Left renal pelvis (tissue), 4 donors: ENCODE measurements at places on chromosomes 11 and 22. TPM values are rescaled to one million over a fixed set of nuclear protein-coding genes. Genes with fewer than 3 reads are reported as not detected.

DNA sequence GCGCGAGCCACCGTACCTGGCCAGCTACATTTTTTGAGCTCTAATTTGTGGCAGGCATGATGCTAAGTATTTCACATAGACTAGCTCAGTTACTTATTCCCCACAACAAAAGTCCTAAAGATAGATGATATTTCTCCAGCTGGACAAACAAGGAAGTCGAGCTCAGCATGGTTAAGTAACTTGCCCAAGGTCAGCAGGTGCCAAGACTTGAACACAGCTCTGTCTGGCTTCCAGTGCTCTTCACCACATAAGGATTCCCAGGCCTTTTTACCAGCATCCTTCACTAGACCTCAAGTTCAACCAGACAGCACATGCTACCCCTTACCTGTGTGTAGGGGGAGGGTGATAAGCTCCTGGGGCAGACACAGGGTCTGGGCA, 177.3 kb upstream of the NCAM1 start:
- no peak for DNase-seq

- no peak for DNase-seq
These were observed 63.7 kb downstream of the COPB1 start for GRCh38 chr11:14435717-14436512.

The ARVCF gene
- 17.5 TPM for polyA plus RNA-seq

GRCh38 chr22:49124608-49125007, 703.1 kb downstream of the BRD1 start:
- DNase-seq, result no peak

The CENATAC gene
- polyA plus RNA-seq, result 16.8 TPM

DNA sequence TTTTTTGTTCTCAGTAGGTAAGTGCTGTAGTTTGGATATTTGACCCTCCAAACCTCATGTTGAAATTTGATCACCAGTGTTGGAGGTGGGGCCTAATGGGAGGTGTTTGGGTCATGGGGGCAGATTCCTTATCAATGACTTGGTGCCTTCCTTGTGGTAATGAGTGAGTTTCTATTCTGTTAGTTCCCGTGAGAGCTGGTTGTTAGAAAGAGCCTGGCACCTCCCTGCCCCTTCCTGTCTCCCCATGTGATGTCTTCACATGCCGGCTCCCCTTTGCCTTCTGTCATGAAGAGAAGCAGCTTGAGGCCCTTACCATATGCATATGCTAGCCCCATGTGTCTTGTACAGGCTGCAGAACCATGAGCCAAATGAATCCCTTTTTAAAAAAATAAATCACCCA, 138.3 kb downstream of the TMEM135 start:
- no peak for DNase-seq

The NARS2 gene
- polyA plus RNA-seq, result 56.7 TPM

- DNase-seq, result no peak
These were observed 7.2 kb downstream of the MICAL2 start for GRCh38 chr11:12117611-12118010.

GRCh38 chr11:73380331-73380730, 4.1 kb downstream of the RELT start:
- DNase-seq, result no peak

The SCUBE1 gene
- 7.7 TPM for polyA plus RNA-seq

GRCh38 chr11:128298271-128298670, 289.1 kb downstream of the ETS1 start:
- no peak for DNase-seq

DNA sequence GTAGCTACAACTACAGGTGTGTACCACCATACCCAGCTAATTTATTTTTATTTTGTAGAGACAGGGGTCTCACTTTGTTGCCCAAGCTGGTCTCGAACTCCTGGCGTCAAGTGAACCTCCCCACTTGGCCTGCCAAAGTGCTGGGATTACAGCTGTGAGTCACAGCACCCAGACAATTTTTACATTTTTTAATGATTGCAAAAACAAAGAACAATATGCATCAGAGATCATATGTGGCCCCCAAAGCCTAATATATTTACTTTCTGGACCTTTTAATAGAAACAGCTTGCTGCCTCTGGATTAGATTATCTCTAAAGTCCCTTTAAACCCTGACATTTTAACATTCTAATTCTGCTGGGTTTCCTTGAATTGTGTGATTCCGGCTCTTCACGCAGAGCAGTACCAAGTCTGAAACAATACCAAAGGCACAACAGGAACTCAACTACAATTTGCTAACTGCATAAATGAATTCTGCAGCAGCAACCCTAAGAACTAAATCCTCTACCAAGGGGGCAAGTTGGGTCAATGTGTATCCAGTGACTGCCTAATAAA, 25.0 kb downstream of the RAB30 start:
- no peak for DNase-seq

- no peak for DNase-seq
These were observed 4.2 kb downstream of the PLAAT3 start for GRCh38 chr11:63609971-63610580.

DNA sequence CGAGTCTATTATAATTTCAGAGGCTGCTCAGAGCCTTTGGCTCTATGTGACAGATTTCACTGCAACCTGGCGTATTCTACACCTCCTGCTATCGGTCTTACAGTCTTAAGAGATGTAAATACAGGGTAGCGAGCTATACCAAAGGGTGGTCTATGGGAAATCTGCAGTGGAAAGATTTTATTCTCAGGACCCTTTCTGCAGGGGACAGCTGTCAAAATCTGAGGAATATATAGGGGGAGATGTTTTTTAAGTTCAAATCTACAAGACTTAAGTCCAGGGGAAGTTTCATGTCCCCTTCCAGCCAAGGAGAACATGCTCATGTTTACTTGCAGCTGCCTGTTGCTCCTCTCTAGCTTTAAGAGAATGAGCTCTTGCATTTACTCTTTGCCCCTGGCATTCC, 62.7 kb downstream of the MICAL2 start:
- DNase-seq, result no peak

The SART1 gene
- 57.8 TPM for polyA plus RNA-seq

The LMNTD2 gene
- polyA plus RNA-seq, result 0.75 TPM

DNA sequence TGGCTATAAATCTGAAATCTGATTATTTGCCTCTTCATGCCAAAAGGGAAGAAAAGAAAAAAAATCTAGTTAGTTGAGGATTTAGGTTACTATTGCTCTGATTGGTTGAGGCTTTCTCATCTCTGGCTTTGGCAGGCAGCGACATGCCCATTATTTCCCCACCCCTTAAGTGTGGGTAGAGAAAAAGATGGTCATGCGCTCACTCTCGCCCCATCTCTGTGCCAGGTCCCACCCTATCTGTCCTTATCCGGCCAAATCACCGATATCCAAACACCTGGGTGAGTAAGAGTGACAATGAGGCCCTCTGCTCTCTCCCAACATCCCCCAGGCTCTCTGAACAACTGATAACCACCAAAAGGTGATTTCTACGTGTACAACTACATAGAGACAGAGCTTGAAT, 31.2 kb upstream of the SNX19 start:
- DNase-seq, result no peak

GRCh38 chr11:18668131-18668530, 30.4 kb upstream of the TMEM86A start:
- no peak for DNase-seq

The C11orf91 gene
- not detected for polyA plus RNA-seq

DNA sequence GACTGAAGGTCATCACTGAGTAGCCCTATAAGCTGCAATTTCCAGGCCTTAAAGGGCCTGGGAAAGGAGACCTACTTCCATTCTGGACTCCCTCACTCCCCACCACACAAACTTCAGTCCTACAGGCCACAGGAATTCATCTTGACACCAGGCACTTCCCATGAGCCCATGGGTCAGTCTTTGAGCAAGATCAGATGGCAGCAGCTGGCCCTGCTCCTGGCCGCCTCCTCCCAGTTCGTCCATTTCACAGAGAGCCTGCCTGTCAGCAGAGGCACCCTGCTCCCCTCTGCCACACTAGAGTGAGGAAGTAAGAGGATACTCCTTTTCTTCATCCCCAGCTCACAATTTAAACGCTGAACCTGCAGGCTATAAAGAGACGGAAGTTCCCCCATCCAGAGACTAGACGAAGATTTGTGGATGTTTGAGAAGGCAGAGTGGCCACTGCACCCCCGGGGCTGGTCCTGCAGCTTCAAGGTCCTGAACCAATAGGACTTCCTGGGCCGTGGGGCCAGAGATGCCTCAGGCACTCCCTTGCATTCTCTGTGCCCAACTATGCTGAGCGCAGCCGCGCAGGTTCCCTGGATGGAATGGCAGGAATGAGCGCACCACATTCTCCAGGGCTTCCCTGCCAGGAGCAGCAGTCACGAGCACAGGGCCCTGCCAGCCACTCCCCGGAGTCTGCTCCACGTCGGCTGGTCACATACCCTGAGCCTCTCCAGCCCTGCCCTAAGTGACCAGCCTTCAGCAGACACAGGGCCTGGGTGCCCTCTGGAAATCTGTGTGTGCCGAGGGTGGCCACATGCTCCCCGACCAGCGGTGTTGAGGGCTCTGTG, 33.5 kb upstream of the BID start:
- DNase-seq, result no peak

DNA sequence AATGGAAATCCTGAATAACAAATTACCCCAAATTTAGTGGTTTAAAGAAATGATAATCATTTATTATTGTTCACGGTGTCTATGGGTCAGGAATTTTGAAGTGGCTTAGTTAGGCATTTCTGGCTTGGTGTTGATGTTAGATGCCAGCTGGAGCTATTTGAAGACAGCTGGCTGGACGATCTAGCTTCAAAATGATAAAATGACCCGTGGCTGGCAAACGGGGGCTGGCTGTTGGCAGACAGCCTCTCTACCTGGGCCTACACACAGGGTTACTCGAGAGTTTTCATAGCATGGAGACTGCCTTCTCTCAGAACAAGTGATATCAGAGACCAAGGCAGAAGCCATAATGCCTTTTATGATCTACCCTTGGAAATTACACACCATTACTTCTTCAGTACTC, 285.2 kb downstream of the METTL15 start:
- DNase-seq, result no peak

DNA sequence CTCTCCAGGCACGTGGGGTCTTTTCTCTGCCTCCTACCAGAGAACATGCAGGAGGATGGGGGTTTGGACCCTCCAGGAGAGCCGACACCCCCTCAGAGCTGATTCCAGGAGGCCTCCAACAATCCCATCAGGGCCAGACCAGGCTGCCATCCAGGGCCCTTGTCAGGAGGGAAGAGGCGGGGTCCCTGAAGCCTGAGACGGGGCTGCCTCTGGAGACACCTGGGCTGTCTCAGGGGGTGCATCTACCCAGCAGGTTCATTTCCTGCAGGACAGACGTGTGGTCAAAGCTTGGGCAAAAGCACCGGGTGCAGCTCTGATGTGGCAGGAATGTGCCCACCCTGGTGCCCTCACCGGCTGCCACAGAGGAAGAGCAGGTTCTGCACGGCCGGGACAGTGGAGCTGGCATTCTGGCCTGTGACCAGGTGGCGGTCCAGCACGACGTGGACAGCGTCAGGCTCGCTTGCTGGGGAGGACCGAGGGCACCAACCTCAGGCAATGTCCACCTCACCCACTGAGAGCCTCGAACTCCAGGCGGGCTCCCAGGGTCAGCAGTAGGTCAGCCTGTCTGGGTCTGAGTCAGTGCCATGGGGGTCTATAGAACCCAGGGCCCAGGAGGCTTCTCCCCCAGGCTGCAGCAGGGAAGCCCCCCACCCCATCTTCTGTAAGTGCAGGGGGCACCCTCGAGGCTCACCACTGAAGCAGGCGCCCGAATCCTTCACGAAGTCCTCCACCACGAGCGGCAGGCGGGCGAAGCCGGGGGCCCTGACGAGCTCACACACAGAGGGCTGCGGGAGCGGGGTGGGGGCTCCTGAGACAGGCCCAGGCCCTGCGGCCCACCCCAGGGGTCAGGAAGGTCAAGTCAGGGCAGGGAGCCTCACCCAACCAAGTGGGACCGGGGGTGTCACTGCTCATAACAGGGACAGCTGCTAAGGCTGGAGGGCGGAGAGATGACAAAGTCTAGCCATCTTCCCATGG, 6.4 kb downstream of the GATD1 start:
- DNase-seq, result no peak
